ENCODE measurements at places on chromosomes 4 and X.
A peak's percentile ranks its signal among the peaks of the same experiment; 100 is the strongest.

GRCh38 chr4:112213091-112213490 is 18.5 kb upstream of the AP1AR start:
- DNase-seq: no peak

DNA sequence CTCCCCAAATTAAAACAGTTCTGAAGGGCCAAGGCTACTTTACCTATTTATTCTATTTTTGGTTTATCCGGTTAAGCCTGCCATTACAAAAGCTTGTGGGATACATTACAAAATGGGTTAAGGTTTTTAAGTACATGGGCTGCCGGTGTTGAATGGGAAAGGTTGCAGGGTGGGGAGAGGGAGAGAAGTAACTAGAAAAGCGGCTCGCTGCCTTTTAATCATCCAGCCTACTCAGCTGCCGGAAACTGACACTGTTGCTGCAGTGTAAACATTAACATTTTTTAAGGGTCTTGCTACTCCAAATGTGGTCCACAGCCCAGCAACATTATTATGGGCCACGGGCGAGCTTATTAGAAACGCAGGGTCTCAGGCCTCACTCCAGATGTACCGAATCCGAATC is 1.5 kb upstream of the IL1RAPL1 start:
- DNase-seq: no peak

- DNase-seq: no peak
Measured at GRCh38 chr4:123350191-123350544, 46.4 kb upstream of the SPRY1 start.

DNA sequence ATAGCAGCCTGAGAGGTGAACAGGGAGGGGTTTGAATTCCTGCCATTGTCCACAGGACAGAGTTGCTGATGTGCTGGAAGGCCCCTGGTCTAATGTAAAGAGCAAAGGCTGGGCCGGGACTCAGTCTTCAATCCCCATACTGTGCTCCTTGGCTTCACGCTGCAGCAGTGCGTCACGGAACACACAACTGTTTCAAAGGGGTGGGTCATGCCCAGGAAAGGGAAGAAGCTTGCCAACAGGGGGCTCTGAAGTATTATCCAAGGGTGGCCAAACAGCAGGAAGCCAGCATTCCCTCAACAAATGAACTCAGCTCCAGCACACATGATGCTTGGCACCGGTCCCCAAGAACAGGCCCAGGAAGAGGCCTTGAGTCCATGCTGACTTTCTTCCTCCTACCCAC is 122.5 kb downstream of the NFKB1 start:
- no peak for DNase-seq

GRCh38 chrX:51975811-51976210 is 82.4 kb downstream of the MAGED1 start:
- no peak for DNase-seq

DNA sequence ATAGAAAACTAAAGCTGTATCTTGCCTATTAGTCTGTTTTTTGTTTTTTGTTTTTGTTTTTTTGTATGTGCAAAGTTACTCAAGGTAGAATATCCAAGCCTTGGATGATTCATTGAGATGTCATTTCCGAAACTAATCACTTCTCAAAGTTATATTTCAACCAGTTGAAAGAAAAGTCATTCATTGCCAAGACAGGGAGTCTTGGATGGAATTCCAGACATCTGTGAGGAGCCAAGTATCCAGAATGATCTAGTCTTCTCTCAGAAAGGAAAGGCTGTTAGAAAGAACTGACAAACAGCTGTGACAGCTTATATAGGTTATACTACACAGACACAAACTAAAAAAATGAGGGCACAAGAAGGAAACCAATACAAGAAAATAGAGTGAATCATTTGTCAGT is 141.1 kb upstream of the NDST3 start:
- DNase-seq: no peak

DNA sequence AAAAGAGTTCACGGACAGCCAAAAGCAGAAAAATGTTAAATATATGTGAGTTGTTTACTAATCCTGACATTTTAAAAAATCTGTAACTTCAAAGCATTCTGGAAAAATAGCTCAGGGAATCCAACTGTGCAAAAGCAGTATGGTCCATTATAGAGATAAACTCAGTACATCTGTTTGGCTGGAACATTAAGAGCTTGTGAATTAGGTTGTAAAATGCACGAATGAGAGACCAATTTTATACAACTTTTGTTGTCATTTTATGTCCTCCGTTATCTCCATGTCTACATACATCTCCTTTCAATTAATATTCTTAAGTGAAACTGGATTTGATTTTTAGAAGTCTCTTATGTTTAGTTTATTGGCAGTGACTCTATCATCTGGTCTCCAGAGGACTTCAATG is 367.0 kb upstream of the ATOH1 start:
- no peak for DNase-seq

GRCh38 chr4:121199742-121200561 is 35.8 kb upstream of the TNIP3 start:
- DNase-seq: no peak

GRCh38 chrX:118666521-118666920 is 60.9 kb upstream of the IL13RA1 start:
- DNase-seq: no peak

DNA sequence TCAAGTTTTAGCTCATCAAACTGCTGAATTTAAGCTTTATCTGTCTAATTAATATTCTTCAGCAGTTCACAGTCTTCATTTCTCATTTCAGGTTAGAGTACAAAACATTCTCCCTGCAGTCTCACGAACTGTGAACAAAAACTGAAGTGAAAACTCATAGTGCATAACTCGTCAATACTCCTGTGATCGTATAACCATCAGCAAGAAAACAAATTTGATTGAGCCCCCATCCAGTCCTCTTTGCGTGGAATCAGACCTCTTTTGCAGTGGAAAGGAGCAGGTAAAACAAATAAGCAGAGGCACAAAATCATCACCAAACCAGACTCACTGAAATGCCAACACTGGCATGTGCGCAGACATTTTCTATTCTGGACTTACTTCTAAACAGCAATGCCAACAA is 12.7 kb downstream of the ADAM29 start:
- no peak for DNase-seq

- DNase-seq: no peak
Measured at GRCh38 chr4:70099206-70099605, 49.0 kb downstream of the HTN1 start.

GRCh38 chr4:82090717-82091116 is 283.1 kb downstream of the HNRNPD start:
- no peak for DNase-seq

- no peak for DNase-seq
Measured at GRCh38 chrX:44062840-44063239, 89.7 kb upstream of the NDP start.

- DNase-seq: peak; percentile 74
Measured at GRCh38 chr4:121253961-121254360, 89.8 kb upstream of the TNIP3 start.

DNA sequence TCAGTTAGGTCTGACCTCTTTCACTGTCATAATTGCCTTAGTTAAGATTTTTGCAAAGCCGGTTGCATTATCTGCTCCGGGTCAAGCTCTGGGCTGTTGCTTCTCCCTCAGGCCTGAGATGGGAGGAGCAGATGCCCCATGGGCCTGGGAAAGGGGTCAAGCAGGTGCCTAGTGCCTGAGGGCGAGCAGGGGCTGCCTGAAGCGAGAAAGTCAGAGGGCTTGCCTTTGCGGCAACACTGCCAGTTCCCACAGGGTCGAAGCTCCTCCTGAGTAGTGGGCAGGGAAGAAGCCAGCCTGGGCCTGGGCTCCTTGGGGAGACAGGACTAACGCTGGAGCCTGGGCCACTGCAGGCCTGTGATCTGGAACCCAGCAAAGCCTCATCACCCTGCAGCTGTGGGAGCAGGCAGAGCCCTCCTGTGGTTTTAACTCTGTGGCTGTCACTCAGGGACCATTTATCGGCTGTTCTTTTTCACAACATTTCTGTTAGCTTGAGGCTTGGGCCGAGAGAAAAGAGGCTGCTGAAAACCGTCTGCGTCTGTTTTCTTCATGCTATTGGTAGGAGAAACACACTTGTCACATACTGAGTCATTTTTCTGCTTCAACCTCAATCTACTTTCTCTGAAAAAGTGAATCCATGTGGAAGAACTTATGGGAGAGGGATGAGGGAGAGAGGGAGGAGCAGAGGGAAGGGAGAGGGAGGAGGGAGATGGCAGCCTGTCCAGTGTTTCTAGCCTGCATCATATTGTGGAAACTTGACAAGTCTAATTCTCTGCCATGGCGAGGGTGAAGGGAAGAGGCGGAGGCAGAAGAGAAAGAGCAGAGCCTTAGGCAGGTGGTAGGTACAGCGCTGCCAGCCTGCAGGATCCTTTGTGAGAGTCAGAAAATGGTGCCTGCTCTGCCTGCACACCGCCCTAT is 68.4 kb downstream of the RHOH start:
- DNase-seq: no peak

GRCh38 chrX:65997978-65998717 is 41.7 kb downstream of the VSIG4 start:
- DNase-seq: no peak

DNA sequence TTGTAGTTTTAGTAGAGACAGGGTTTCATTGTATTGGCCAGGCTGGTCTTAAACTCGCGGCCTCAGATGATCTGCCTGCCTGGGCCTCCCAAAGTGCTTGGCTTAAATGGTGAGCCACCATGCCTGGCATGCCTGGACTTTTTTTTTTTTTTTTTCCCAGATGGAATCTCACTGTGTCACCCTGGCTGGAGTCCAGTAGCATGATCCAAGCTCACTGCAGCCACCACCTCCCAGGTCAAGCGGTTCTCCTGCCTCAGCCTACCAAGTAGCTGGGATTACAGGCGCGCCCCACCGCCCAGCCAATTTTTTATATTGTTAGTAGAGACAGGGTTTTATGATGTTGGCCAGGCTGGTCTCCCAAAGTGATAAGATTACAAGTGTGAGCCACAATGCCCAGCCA is 8.4 kb downstream of the UBE2K start:
- DNase-seq: no peak

DNA sequence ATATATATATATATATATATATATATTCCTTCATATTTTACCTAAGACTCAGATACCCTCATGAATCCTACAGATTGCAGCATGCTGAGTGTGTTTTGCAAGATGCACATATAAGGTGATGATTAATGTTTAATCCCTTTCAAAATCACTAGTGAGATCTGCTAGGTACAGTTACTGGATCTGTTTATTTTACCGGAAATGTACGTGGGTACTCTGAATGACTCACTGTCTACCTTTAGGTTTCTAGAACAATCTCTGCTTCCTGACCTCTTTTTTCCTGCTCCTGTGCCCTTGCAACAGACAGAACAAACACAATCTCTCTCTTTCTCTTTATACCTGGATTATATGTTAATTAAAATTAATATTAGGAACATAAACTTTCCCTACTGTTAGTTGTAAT is 379.6 kb downstream of the FAM133A start:
- DNase-seq: no peak

DNA sequence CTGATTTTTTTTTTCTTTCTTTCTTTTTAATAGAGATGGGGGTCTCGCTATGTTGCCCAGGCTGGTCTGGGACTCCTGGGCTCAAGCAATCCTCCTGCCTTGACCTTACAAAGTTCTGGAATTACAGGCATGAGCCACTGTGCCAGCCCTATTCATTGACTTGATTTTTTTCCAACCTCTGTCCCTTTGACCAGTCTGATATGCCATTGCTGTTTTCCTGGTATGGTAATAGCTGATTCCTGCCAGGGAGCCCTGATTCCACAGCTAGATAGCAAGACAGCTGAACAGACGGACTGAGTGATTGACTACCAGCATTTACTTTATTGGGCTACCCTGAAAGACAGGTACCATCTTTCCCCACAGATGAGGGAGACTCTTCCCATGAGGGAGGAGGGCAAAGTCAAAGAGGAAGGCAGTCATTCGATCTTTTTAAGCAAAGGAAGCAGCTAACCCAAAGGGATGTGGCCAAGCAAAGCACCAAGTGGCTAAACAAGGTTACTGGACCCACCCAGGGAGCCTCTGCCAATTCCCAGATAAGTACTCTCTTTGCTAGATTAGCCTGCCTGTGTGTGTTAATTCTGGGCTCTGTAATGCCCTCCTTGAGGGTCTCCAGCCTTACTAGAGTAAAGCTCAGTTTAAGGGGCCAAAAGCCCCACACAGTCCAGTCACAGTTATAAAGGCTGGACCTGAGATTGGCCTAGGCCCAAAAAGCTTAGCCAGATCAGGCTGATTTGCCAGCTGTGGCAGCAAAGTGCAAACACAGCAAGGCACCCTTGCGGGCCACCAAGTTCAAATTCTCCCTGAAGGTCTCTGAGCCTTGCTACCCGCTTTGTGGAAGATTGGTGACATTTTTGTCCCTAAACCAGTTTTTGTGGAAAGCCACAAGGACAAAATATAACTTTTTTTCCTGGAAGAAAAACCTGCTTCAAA is 192.4 kb upstream of the GPC4 start:
- no peak for DNase-seq

DNA sequence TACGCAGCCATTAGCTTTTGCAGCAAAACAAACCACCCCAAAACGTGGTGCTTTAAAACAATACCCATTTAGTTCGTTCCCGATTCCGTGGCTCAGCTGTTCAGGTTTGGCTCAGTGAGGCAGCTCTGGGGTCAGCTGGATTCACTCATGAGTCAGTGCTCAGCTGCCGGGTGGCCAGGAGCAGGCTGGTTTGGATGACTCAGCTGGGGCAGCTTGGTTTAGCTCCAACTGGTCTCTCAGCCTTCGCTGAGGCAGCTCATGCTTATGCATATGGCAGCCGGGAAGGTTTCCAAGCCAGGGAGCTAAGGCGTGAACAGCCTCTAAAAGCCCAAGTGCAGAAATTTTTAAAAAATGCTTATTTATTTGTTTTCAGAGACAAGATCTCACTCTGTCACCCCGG is 13.3 kb upstream of the CD99 start:
- no peak for DNase-seq

DNA sequence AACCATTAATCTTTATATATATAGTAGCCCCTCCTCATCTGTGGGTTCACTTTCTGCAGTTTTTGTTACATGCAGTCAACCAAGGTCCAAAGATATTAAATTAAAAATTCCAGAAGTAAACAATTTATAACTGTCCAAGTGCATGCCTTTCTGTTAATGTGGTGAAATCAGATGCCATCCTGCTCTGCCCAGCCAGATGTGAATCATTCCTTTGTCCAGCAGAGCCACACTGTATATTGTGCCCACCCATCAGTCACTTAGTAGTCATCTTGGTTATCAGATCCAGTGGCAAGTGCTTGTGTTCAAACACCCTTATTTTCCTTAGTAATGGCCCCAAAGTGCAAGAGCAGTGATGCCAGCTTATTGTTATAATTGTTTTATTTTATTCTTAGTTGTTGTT is 17.2 kb upstream of the PRDM5 start:
- no peak for DNase-seq

DNA sequence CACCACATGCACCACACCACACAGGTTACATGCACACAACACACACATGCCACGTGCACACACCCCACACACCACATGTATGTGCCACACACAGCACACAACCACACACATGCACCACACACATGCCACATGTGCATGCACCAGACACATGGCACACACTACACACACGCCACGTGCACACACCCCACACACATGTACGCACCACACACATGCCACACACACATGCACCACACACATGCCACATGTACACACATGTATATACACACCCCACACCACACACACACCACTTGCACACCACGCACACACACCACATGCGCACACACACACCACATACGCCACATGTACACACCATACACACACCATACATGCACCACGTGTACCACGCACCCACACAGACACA is 19.6 kb upstream of the MSANTD1 start:
- peak; percentile 9 for DNase-seq

Measured in T-helper 2 cell (primary cell).